Sigmoid colon (tissue), 7 donors: ENCODE measurements at places on chromosomes 7 and 10. TPM values are rescaled to one million over a fixed set of nuclear protein-coding genes. Genes with fewer than 3 reads are reported as not detected.

Gene ITIH2
- total RNA-seq, result not detected

- DNase-seq, result no peak
- no peak overlapping the region for H3K4me3 ChIP-seq
- no peaks in the 10 kb centered on the region for H3K36me3 ChIP-seq
Measured at GRCh38 chr7:3955751-3956696, 655.0 kb downstream of the SDK1 start.

- DNase-seq, result peak; percentile 70
- no peak overlapping the region for H3K4me3 ChIP-seq
- no peaks in the 10 kb centered on the region for H3K27me3 ChIP-seq
Measured at GRCh38 chr7:151992375-151992774, 33.1 kb upstream of the GALNT11 start.

DNA sequence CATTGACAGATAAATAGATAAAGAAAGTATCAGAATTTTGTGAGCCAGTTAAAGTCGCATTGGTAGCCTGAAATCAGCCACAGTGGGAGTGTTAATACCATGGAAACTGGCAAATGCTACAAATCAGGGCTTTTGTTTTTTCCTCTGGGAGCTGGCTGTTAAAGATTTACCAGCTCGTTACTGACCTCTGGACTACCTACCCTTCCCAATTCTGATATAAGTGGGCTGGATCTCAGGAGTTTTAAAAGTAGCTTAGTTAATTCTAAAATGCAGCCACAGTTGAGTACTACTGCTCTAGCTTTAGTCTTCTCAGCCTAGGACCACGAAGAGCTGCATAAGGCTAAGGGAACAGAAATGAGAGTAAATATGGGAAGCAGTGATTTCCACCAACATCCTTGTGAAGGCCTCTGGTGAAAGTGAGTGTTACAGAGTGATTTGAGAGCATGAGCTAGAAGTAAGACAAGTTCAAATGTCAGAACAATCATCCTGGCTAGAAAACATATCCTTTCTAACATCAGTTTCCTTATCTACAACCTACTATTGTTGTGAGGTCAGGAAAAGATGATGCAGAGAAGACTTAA is 53.2 kb downstream of the A1CF start:
- H3K36me3 ChIP-seq, result no peaks in the 10 kb centered on the region
- H3K4me1 ChIP-seq, result no peaks in the 10 kb centered on the region
- no peaks in the 10 kb centered on the region for H3K27me3 ChIP-seq
- no peak overlapping the region for H3K4me3 ChIP-seq

Gene PALS2
- total RNA-seq, result 6.9 TPM

- H3K27me3 ChIP-seq, result no peaks in the 10 kb centered on the region
- DNase-seq, result no peak
- peaks cover 13% of the 10 kb centered on the region for H3K4me1 ChIP-seq
- no peak overlapping the region for H3K27ac ChIP-seq
Measured at GRCh38 chr10:60101821-60102220, 195.5 kb upstream of the CCDC6 start.

Gene LIPK
- total RNA-seq, result not detected

Gene SLIT1
- 0.68 TPM for total RNA-seq

Gene LOXL4
- 15.8 TPM for total RNA-seq

Gene CPA4
- total RNA-seq, result not detected

Gene GNGT1
- not detected for total RNA-seq

- no peaks in the 10 kb centered on the region for H3K36me3 ChIP-seq
- H3K27ac ChIP-seq, result no peak overlapping the region
- no peaks in the 10 kb centered on the region for H3K27me3 ChIP-seq
- H3K4me1 ChIP-seq, result peaks cover 13% of the 10 kb centered on the region
- no peak overlapping the region for H3K4me3 ChIP-seq
Measured at GRCh38 chr7:77887567-77887966, 89.0 kb downstream of the PHTF2 start.

GRCh38 chr10:113441220-113441619 is 111.6 kb upstream of the HABP2 start:
- H3K4me1 ChIP-seq, result no peaks in the 10 kb centered on the region
- H3K27me3 ChIP-seq, result no peaks in the 10 kb centered on the region
- no peak overlapping the region for H3K4me3 ChIP-seq
- no peak overlapping the region for H3K27ac ChIP-seq
- DNase-seq, result no peak

DNA sequence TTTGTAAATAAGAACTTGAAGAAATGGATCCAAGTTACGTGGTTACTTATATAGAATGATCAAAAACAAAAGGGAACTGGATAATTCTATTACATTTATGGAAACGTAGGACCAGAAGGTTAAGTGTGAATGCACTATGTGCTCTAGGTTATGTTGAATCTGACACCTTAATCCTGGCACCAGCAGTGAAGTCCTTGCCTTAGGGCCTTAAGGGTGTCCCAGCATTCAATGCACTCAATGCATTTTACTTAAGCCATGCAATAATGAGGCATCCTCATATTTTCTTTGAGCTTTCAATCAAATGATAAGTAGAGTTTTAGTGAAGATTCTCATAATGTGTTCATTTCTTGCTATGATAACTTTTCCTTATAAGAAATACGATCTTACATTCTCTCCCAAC is 178.3 kb upstream of the AGR3 start:
- no peak for DNase-seq
- no peak overlapping the region for H3K27ac ChIP-seq
- H3K36me3 ChIP-seq, result no peaks in the 10 kb centered on the region
- no peak overlapping the region for H3K4me3 ChIP-seq
- no peaks in the 10 kb centered on the region for H3K4me1 ChIP-seq

DNA sequence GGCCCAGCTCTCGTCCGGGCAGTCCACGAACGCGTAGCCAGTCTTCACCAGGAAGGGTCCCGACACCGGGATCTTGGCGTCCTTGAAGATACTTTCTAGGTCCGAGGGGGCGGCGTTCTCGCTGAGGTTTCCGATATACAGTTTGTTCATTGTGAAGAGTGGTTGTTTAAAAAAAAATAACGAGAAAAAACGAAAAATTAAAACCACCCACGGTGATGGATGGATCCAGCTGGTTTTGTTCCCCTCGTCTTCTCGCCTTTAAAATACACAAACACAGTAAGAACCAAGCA is 385 bp downstream of the IGF2BP3 start:
- H3K36me3 ChIP-seq, result no peaks in the 10 kb centered on the region
- no peak overlapping the region for H3K27ac ChIP-seq
- H3K4me1 ChIP-seq, result peaks cover 56% of the 10 kb centered on the region
- H3K27me3 ChIP-seq, result peaks cover 86% of the 10 kb centered on the region
- H3K4me3 ChIP-seq, result peak overlapping the region; percentile 41

Gene OSBPL3
- 1.8 TPM for total RNA-seq

- H3K27me3 ChIP-seq, result no peaks in the 10 kb centered on the region
- peak; percentile 64 for DNase-seq
- no peaks in the 10 kb centered on the region for H3K36me3 ChIP-seq
- H3K4me3 ChIP-seq, result no peak overlapping the region
Measured at GRCh38 chr10:132309471-132309865, 1.7 kb upstream of the STK32C start.
